ENCODE measurements at places on chromosomes 6 and 20.

DNA sequence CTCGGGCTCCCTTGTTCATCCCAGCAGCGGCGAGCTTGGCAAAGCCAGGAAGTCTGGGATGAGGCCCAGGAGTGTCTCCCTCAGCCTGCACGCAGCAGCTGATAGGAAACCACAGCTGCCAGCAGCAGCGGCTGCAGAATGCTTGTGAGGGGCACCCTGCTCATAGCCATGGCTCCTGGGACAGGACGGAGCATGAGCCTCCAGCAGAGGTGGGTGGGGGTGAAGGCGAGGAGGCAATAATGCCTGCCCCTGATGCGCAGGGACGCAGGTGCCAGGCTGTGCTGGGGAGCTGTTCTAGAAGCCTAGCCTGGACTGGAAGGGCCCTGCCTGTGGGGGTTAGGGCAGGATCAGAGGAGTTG is 157.9 kb downstream of the CD83 start:
- no peak for DNase-seq

GRCh38 chr6:11366183-11366933 is 133.9 kb upstream of the NEDD9 start:
- no peak for DNase-seq

DNA sequence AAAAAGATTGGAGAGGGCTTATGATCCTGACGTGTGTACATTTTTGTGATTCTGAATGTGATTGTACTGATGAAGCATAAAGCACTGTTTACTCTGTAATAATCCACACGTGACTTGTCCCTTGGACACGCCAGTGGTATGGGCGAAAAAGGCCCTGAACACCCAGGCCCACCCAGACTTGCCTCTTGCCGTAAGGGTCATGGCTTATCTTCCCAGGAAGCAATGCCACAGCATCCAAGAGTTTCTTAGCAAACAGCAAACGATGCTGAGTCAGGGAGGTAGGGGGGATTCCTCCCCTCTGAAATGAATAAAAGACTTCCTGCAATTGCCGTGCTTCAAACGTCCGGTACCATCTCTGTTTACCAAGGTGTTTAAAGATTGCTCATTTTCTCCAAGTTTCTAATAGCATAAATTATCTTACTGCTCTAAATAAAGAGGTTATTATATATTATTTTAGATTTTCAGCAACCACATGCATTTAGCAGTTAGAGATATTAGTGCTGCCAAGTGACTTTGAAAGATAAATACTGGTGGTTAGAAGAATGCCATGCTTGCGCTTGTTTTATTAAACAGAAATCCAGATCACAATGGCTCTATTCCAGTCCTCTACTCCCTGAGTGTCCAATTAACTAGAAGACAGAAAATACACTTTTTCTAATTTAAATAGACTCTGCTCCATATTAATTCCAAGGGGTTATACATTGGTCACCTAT is 212.8 kb upstream of the CST7 start:
- no peak for DNase-seq

DNA sequence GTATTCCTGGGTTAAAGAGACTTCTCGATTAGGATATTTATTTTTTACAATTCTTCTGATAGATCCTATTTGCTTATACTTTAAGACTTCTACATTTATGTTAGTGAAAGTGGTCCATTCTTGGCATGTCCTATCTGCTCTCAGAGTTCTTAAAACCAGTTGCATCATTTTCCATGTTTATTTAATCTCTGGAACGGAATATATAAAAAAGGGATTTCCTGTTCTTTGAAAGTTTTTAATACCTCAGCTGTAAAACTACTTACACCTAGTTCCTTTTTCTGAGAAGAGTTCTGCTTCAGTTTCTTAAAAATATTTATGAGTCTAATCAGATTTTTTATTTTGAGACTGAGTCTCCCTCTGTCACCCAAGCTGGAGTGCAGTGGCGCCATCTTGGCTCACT is 18.0 kb upstream of the MYL9 start:
- DNase-seq: no peak

- no peak for DNase-seq
Measured at GRCh38 chr6:36492092-36492491, 49.3 kb downstream of the KCTD20 start.

GRCh38 chr6:6746333-6746969 is 157.9 kb downstream of the LY86 start:
- DNase-seq: no peak

DNA sequence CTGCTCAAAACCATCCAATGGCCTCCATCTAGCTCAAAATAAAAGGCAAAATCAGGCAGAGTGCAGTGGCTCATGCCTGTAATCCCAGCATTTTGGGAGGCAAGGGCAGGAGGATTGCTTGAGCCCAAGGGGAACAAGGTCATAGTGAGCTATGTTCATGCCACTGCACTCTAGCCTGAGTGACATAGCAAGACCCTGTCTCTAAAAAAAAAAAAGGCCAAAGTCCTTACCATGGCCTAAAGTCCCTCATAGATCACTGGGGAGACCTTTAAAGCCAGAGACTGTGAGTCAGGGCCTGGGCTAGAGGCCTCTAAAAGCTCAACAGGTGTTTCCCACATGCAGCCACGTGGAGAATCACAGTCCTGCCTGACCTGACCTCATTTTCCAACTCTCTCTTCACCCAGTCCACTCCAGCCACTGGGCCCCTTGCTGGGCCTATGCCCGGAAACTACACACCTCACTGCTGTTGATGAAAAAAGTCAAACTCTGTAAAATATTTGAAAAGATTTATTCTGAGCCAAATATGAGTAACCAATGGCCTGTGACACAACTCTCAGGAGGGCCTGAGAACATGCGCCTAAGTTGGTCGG is 28.2 kb upstream of the TAB2 start:
- DNase-seq: peak; percentile 16

GRCh38 chr6:169647637-169648036 is 54.2 kb downstream of the WDR27 start:
- no peak for DNase-seq

DNA sequence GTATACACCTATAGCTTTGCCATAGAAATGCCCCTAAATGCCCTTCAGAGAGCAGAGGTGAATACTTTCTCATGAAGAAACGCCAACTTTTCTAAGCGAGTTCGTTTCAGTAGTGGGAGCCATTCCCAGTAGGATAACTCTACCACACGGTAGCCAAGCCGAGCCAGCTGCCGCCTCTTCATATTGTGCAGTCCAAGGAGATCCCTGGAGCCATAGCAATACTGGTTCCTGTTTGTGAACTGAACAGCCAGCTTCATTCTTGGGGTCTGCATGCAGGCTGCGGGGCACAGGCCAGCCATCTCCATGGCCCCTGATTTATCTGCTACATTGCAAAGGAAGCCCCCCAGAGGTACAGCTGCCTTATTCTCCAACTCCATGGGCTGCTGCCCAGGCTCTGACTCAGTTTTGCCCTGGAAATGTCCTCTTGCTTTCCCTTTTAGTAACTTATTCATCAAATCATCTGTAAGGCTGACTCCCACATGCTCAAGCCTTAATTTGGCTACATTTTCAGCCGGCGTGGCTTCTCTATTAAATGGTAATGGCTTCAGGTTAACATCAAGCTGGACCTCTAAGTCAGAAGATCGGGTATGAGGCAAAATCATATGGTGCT is 12.8 kb downstream of the FASTKD5 start:
- DNase-seq: peak; percentile 63
